GM12878 (cell line): ENCODE measurements at places on chromosomes 3 and 15. TPM values are rescaled to one million over a fixed set of nuclear protein-coding genes. Genes with fewer than 3 reads are reported as not detected.

DNA sequence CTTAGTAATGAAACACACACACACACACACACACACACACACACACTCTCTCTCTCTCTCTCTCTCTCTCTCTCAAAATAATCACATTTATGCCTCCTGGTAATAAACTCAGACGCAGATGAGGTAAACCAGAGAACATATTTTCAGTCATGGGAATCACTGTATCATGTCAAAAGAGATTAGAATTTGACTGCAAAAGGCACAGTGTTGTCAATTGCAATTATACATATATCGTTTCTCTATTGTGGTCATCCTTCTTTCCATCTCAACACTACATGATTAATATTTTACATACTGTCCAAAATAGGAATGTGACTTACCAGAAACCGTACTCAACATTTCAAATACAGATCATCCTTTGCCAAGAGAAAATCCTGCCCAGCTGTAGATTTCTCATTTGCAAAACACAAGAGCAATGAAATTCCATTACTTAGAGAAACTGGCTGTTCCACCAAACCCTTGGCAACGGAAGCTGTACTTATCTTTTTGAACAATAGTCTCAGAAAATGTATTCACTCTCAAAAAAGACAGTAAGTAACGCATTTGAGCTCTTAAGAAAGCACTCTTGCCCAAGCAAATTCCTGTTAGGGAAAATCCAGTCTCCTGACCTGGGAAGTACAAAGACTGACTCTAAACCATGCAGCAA lies 24.3 kb downstream of the PDZRN3 start:
- H3K27me3 ChIP-seq = no peaks in the 10 kb centered on the region; the same call in 1 of the 2 replicates
- no peak overlapping the region for H3K27ac ChIP-seq
- H3K36me3 ChIP-seq = no peaks in the 10 kb centered on the region
- H3K4me3 ChIP-seq = no peak overlapping the region

DNA sequence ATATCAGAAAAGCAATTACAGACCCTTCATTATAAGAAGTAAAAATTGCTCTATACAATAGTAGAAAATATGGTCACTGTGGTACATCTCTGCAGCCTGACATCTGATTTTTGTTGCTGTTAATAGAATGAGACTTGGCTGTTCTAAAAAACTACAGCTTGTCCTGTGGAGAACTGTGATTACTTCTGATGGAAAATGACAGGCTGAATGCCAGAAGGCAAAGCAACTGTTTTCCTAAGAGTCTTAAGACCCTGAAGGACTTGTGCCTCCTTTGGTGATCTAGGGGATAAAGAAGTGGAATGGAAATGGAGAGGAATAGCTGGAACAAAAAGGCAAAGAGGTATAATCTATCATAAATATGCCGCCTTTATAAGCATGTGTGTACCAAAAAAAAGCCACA lies 314.8 kb downstream of the BCHE start:
- no peak overlapping the region for H3K4me3 ChIP-seq
- H3K27ac ChIP-seq = no peak overlapping the region
- H3K27me3 ChIP-seq = no peaks in the 10 kb centered on the region
- DNase-seq = no peak
- H3K4me1 ChIP-seq = no peaks in the 10 kb centered on the region
- H3K36me3 ChIP-seq = no peaks in the 10 kb centered on the region

GRCh38 chr3:127015282-127016042 lies 32.5 kb downstream of the PLXNA1 start:
- no peak overlapping the region for H3K4me3 ChIP-seq
- peak overlapping the region; percentile 11; the same call in 1 of the 2 replicates for H3K27ac ChIP-seq
- peak; percentile 44 for DNase-seq
- H3K4me1 ChIP-seq = peaks cover 16% of the 10 kb centered on the region
- no peaks in the 10 kb centered on the region for H3K27me3 ChIP-seq
- no peaks in the 10 kb centered on the region for H3K36me3 ChIP-seq

DNA sequence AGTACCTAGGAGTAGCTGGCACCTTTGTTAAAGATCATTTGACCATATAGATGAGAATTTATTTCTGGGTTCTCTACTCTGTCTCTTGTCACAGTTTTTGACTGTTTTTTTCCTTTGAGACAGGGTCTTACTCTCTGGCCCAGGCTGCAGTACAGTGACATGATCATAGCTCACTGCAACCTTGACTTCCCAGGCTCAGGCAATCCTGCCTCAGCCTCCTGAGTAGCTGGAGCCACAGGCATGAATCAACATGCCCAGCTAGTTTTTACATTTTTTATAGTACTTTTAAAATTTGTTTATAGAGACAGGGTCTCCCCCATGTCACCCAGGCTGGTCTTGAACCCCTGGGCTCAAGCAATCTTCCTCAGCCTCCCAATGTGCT lies 45.0 kb downstream of the BCL2L10 start:
- peak overlapping the region; percentile 14; the same call in 1 of the 2 replicates for H3K27ac ChIP-seq
- H3K4me3 ChIP-seq = no peak overlapping the region
- no peaks in the 10 kb centered on the region for H3K36me3 ChIP-seq
- peaks cover 6% of the 10 kb centered on the region for H3K4me1 ChIP-seq

- DNase-seq = no peak
- no peaks in the 10 kb centered on the region for H3K36me3 ChIP-seq
- no peaks in the 10 kb centered on the region for H3K27me3 ChIP-seq
- H3K4me3 ChIP-seq = peak overlapping the region; percentile 91
- peak overlapping the region; percentile 91 for H3K27ac ChIP-seq
Observed at GRCh38 chr3:129439226-129439816, 427 bp downstream of the MBD4 start.

- DNase-seq = no peak
- no peaks in the 10 kb centered on the region for H3K4me1 ChIP-seq
- H3K4me3 ChIP-seq = no peak overlapping the region
- no peak overlapping the region for H3K27ac ChIP-seq
Observed at GRCh38 chr3:95172164-95172943, 1109.5 kb downstream of the NSUN3 start.

DNA sequence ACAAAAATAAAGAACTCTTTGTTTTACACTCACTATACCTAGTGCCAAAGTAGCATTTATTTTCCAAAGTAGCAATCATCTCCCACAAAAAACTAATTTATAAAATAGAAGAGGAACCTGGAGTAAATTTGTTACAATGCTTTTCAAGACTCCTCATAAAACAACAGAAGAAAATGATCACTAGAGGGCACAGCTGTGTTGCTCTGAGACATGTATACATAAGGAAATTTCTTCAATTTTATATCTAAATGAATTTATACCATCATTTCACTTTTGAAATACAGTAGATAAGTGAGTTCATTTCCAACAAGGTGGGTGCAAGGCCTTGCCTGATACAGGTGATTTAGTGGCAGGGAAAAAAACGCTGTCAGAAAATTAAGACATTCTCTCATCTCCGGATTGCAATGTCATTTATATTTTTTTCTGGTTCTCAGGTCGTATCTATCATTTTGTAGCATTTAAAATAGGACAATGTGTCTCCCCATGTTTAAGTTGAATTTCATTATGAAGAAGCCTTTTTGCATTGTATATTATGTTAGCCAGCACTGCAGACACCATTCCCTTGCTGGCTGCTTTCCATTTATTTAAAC lies 25.3 kb upstream of the ARHGEF26 start:
- H3K27ac ChIP-seq = no peak overlapping the region
- DNase-seq = no peak
- no peaks in the 10 kb centered on the region for H3K27me3 ChIP-seq
- H3K4me3 ChIP-seq = no peak overlapping the region

GRCh38 chr3:170811928-170812591 lies 57.9 kb downstream of the RPL22L1 start:
- no peaks in the 10 kb centered on the region for H3K4me1 ChIP-seq
- H3K27ac ChIP-seq = no peak overlapping the region
- no peaks in the 10 kb centered on the region; the same call in 1 of the 2 replicates for H3K27me3 ChIP-seq
- H3K4me3 ChIP-seq = no peak overlapping the region
- H3K36me3 ChIP-seq = no peaks in the 10 kb centered on the region
- peak; percentile 30 for DNase-seq

DNA sequence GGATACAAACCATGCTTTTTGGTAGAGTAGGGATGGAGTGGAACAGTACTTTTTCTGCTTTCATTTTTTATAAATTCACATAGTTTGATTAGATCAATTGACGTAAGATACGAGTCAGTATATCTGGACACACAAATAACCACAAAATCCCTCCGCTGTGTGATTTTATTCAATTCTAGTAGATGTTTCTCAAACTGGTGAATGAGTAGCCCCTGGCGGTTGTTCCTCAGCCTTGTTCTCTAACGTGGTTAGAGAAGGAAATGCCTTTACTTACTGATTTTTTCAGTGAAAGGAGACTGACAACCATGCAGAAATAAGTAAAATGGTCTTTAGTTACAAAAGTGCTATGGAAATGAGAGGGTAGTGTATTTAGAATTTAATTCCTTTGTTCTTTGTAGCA lies 161.0 kb downstream of the TCF12 start:
- no peak overlapping the region for H3K4me3 ChIP-seq
- peaks cover 7% of the 10 kb centered on the region for H3K4me1 ChIP-seq
- no peaks in the 10 kb centered on the region for H3K36me3 ChIP-seq
- peak overlapping the region; percentile 65; the same call in 1 of the 2 replicates for H3K27ac ChIP-seq
- DNase-seq = no peak
- H3K27me3 ChIP-seq = no peaks in the 10 kb centered on the region

DNA sequence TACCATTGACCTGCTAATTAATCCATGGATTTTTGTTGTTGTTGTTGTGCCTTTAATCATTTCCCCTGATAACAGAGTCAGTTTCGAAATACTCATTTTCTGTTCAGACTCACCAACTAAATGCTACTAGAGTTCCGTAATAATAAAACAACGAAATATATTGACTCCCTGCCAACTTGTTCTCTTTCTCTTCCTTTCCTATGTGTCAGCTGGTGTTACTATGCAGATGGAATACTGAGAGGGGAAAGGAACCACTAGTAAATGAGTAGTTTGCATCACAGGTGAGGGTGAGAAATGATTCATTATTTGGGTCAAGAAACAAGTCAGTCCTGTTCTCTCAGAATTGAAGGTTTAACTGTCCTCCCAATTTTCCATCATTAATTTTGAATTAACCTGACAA lies 1027.3 kb downstream of the TUSC7 start:
- no peak overlapping the region for H3K27ac ChIP-seq
- DNase-seq = no peak
- no peak overlapping the region for H3K4me3 ChIP-seq
- H3K36me3 ChIP-seq = no peaks in the 10 kb centered on the region
- H3K4me1 ChIP-seq = no peaks in the 10 kb centered on the region

DNA sequence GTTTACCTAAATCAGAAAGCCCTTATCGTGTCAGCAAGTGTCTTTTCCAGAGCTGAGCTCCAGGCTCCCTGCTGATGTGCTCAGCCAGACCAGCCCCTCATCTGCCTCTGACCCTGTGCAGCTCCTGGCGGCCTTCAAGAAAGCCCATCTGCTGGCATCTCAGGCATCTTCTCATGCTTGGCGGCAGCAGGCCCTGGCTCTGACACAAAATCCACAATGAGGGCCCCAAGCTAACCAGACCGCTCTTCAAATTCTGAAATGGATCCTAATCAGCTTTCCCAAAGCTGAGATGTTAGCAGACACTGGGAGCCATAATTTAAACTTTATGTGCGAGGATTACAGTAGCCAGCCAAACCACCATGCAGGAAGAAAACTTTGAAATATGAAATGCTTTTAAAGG lies 50.8 kb upstream of the CTDSPL start:
- no peaks in the 10 kb centered on the region; the same call in none of the 2 replicates for H3K27me3 ChIP-seq
- H3K4me1 ChIP-seq = peaks cover 3% of the 10 kb centered on the region; the same call in 1 of the 2 replicates
- no peak overlapping the region for H3K4me3 ChIP-seq
- DNase-seq = no peak

GRCh38 chr15:38559636-38560307 lies 4.8 kb downstream of the RASGRP1 start:
- peaks cover 69% of the 10 kb centered on the region for H3K4me1 ChIP-seq
- H3K4me3 ChIP-seq = peak overlapping the region; percentile 75
- H3K36me3 ChIP-seq = no peaks in the 10 kb centered on the region; the same call in 1 of the 2 replicates
- no peaks in the 10 kb centered on the region for H3K27me3 ChIP-seq

DNA sequence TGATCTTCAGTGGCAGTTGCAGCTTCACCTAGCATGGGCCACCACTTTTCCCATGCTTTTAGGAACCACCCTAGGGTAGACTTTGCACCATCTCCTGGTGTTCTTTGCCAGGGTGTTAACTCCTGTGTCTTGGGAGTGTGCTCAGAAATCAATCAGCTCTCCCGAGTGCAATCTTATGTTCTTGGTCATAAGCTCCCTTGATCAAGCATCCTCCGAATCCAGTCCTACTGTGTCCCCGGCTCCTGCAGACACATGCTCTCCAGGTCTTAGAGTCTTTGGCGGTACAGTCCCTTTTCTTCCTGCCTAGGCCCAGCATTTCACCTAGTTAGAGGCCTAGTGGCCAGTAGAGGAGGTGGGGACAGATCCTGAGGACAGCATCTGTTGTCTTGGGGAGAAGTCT lies 74.7 kb upstream of the SYN2 start:
- no peak overlapping the region for H3K4me3 ChIP-seq
- H3K27me3 ChIP-seq = no peaks in the 10 kb centered on the region
- H3K36me3 ChIP-seq = no peaks in the 10 kb centered on the region
- H3K27ac ChIP-seq = no peak overlapping the region
- no peaks in the 10 kb centered on the region for H3K4me1 ChIP-seq
- DNase-seq = no peak

- H3K4me1 ChIP-seq = peaks cover 8% of the 10 kb centered on the region
- peak overlapping the region; percentile 79 for H3K27ac ChIP-seq
- H3K36me3 ChIP-seq = no peaks in the 10 kb centered on the region
- H3K27me3 ChIP-seq = no peaks in the 10 kb centered on the region
Observed at GRCh38 chr15:79674124-79674465, 222.7 kb downstream of the MTHFS start.

GRCh38 chr3:197578376-197578775 lies 22.6 kb upstream of the BDH1 start:
- H3K36me3 ChIP-seq = no peaks in the 10 kb centered on the region
- H3K27me3 ChIP-seq = no peaks in the 10 kb centered on the region
- DNase-seq = no peak
- H3K27ac ChIP-seq = no peak overlapping the region
- no peaks in the 10 kb centered on the region for H3K4me1 ChIP-seq
- H3K4me3 ChIP-seq = no peak overlapping the region

- H3K27me3 ChIP-seq = no peaks in the 10 kb centered on the region
- no peaks in the 10 kb centered on the region for H3K36me3 ChIP-seq
- no peak for DNase-seq
- no peak overlapping the region for H3K27ac ChIP-seq
- H3K4me1 ChIP-seq = no peaks in the 10 kb centered on the region
Observed at GRCh38 chr15:35289024-35289617, 204.0 kb upstream of the NANOGP8 start.

GRCh38 chr3:130572769-130573168 lies 55.8 kb downstream of the COL6A6 start:
- H3K4me3 ChIP-seq = no peak overlapping the region
- no peak overlapping the region for H3K27ac ChIP-seq
- H3K36me3 ChIP-seq = no peaks in the 10 kb centered on the region
- H3K27me3 ChIP-seq = no peaks in the 10 kb centered on the region
- no peak for DNase-seq
- no peaks in the 10 kb centered on the region for H3K4me1 ChIP-seq

GRCh38 chr15:71143373-71144310 lies 28.4 kb downstream of the THSD4 start:
- no peak overlapping the region for H3K27ac ChIP-seq
- no peaks in the 10 kb centered on the region for H3K27me3 ChIP-seq
- no peak overlapping the region for H3K4me3 ChIP-seq
- no peaks in the 10 kb centered on the region for H3K36me3 ChIP-seq
- no peaks in the 10 kb centered on the region for H3K4me1 ChIP-seq

The TTBK2 gene
- 9.1 and 9.7 TPM in 2 replicates for total RNA-seq

The HIGD2B gene
- 0.24 TPM in 1 of 2 replicates, not detected in the other for total RNA-seq

The WWTR1 gene
- 5.1 and 6.8 TPM in 2 replicates for total RNA-seq

The ALDH1L1 gene
- 0.46 and 1.0 TPM in 2 replicates for total RNA-seq

The CSTA gene
- 1.8 and 2.1 TPM in 2 replicates for total RNA-seq

The CX3CR1 gene
- 0.08 and 0.23 TPM in 2 replicates for total RNA-seq

The SCAANT1 gene
- total RNA-seq = 1.5 and 1.7 TPM in 2 replicates

The CPLX3 gene
- total RNA-seq = not detected in 2 replicates

The SNTN gene
- not detected in 2 replicates for total RNA-seq

The PRKCD gene
- total RNA-seq = 78.3 and 81.7 TPM in 2 replicates
